ENCODE measurements at places on chromosomes 11 and 22. TPM values are rescaled to one million over a fixed set of nuclear protein-coding genes. Genes with fewer than 3 reads are reported as not detected.

The CNTN5 gene
- 0.29 TPM for total RNA-seq

The FAM180B gene
- total RNA-seq = 0.52 TPM

The RBM4B gene
- 31.2 TPM for total RNA-seq

The LGALS1 gene
- 1,246 TPM for total RNA-seq

The OR51B4 gene
- not detected for total RNA-seq

The IGF2 gene
- 590 TPM for total RNA-seq

The OR52I1 gene
- total RNA-seq = not detected

The SYT12 gene
- 1.7 TPM for total RNA-seq

The PATE4 gene
- not detected for total RNA-seq

The OR5A1 gene
- total RNA-seq = not detected

GRCh38 chr11:126307706-126308105 is 3.8 kb downstream of the DCPS start:
- no peak for DNase-seq

DNA sequence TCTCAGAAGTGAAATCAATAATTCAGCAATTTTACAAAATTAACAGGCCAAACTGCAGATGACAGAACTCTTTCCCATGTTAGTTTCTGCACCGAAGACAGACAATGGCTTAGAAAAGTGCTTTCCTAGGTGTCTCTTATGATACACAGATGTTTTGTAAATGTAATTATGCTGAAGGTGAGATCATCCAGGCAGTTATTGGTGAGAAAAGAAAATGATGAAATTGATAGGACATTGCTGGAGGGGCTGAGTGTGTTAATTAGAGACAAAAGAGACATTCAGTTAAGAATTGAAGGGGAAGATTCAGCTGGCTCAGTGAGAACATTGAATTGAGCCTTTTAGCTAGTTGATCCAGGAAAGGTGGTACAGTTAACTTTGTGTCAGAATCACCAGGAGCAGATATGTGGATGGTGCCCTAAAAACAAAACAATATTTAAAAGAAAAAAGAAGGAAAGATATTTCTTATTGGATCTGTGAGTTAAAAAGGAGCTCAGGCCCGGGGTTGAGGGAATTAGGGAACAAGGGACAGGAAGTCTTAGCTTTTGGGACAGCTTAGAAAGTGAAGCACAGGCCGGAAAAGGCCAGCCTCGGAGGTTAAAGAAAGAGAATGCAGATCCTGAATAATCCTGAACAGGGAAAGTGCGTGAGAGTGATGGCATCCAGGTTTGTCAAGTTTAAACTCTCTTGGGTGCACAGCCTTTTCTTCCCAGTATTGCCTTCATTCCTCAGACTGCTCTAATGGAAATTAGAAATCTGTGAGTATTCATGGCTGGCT is 16.9 kb downstream of the ARHGAP42 start:
- no peak for DNase-seq

DNA sequence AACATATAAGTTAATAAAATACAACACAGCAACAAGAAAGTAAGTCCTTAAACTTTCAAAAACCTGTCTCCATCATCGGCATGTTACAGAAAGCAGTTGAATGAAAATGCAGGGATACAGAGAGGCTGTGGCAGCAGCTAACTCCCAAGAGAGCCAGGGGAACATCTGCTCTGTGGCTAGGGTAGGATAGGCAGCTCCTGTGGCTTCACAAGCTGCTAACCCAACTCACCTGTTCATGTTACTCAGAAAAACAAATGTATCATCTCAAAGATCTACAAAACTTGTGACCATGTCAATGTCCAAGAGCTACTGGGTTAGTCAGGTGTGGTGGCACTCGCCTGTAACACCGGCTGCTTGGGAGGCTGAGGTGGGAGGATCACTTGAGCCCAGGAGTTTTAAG is 15.2 kb upstream of the PLAAT3 start:
- DNase-seq = no peak

DNA sequence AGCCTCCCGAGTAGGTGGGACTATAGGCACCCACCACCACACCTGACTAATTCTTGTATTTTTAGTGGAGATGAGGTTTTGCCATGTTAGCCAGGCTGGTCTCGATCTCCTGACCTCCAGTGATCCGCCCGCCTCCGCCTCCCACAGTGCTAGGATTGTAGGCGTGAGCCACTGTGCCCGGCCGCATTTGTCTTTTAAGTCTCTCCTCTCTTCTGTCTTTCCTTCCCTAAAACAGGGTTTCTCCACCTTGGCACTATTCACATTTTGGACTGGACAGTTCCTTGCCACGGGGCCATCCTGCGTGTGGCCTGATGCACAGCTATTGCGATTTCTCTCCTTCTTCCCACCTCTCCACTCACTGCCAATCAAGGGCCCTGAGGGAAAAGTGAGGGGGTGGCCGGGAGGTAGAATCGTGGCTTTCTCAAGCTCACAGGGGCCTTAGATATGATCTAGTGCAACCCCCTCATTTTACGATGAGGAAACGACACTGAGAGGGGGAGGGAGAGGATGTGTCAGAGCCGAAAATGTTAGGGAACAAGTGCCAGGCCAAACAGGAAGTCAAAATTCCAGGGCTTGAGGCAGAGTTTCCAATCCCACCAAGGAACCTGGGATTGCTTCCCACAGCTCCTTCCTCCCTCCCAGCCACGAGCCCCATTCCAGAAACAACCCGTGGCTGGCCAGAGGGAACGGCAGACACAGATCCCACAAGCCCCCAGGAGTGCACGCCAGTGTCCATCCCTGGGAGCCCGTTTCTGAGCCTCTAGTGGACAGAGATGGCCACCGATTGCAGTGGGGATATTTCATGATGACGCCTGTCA is 21.2 kb downstream of the SCGB1A1 start:
- no peak for DNase-seq

GRCh38 chr22:38087855-38088254 is 3.9 kb upstream of the SLC16A8 start:
- DNase-seq = no peak

GRCh38 chr22:47295226-47295901 is 532.9 kb downstream of the TBC1D22A start:
- peak; percentile 80 for DNase-seq

DNA sequence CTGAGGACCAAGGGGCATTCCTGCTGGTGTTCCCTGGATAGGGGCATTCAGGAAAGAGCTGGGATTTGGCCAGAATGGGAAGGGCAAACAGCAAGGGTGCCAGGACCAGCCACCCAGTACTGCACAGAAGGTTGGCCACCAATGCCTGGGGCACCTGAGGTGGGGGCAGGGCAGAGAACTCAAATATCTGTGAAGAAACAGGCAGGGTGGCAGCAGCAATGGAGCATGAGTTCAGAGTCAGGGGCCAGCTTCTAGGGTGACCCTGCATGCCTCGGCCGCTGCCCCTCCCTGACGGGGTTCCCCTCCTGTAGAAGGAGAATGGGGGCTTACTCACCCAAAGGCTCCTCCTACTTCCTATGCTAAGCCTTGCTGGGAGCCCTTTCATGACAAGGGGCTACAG is 79.3 kb upstream of the SHANK2 start:
- DNase-seq = no peak

DNA sequence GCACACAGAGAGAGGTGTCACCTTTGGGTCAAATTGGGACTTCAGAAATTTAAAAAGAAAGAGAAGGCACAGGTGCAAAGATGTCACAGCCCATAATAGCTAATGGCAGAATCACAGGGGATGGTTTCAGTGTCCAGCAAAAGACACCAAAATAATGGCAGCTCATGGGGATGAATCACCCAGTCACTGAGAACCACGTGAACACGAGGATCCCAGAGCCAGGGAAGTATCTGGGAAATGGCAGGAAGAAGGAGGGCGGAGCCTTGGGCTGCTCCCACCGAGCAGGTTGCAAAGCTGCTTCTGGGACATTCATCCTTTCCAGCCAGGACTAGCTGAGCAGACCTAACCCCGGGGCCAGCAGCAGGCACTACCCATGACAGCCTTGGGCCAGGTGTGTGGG is 45.6 kb downstream of the TRMU start:
- no peak for DNase-seq

GRCh38 chr11:46913484-46913883 is 4.9 kb downstream of the LRP4 start:
- no peak for DNase-seq

DNA sequence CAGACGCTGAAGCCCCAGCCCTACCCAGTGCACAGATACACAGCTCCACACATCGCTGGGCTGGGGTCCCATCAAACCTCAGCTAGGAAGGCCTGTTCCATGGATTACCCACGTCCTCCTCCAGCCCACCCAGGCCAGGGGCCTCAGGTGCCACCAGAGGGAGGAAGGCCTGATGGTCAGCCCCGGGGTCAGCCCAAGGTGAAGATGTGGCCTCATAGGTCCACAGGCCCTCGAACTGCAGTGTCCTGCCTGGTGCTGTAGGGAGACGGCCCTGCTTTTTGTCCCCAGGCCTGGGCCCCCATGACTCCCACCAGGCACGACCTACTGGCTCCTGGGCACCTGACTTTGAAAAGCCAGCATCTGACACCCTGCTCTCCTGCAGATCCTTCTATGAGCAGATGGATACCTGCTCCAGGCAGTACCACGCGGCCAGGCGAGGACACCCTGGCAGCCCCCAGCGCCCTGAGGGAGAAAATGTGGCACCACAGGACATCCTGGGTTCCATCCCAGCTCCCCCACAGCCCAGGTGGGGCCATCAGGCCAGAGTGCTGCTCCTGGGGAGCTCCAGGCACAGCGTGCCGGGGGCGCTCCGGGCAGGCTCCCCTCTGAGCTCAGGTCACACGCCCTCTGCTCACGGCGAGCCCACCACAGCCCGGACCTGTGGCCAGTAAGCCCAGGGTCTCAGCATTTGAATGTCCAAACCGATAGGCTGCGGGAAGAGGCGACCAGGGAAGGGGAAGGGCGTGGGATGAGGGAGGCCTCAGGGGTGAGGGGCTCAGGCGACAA is 15.8 kb upstream of the MOB2 start:
- DNase-seq = no peak

GRCh38 chr22:48448821-48449220 is 1378.9 kb downstream of the BRD1 start:
- no peak for DNase-seq

DNA sequence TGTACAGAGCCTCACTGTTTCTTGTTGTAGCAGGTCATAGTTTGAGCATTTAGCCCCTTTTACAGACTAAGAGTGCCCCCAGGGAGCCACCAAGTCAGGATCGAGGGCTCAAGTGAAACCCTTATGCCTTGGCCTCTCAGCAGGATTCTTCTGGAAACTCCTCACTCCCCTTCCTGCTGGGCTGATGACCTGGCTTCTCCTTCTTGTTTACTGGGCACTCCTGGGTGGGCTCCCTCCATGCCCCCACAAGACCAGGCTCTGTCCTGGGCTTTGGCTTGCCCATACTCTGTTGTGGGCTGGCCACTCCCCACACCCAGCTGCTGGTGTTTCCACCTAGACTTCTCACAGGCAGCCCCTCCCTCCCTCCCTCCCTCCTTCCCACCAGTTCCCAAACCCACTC is 69.6 kb downstream of the MED15 start:
- no peak for DNase-seq

GRCh38 chr11:66844496-66845142 is 1.4 kb downstream of the RCE1 start:
- no peak for DNase-seq

DNA sequence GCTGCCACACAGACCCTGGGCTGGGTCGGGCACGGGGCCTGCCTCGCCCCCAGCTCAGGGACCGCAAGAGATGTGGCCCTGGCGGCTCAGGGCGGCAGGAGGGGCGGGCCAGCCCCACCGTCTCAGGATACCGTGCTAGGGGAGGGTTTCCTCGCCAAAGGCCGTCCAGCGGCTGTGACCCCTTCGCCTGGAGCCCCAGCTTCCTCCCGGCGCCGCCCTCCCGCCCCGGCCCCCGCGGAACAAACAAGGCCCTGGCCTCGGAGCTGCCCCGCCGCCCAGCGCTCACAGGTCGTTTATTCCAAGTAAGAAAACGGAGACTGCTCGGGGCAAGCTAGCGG is 543 bp upstream of the AP2A2 start:
- DNase-seq = no peak

GRCh38 chr22:39703091-39703490 is 132.5 kb downstream of the CACNA1I start:
- DNase-seq = no peak

GRCh38 chr11:70140711-70141485 is 62.2 kb upstream of the FADD start:
- DNase-seq = no peak

- DNase-seq = no peak
Measured at GRCh38 chr11:117419482-117420142, 92.0 kb downstream of the CEP164 start.

- DNase-seq = no peak
Measured at GRCh38 chr11:65297026-65297672, 17.5 kb upstream of the CDC42EP2 start.

DNA sequence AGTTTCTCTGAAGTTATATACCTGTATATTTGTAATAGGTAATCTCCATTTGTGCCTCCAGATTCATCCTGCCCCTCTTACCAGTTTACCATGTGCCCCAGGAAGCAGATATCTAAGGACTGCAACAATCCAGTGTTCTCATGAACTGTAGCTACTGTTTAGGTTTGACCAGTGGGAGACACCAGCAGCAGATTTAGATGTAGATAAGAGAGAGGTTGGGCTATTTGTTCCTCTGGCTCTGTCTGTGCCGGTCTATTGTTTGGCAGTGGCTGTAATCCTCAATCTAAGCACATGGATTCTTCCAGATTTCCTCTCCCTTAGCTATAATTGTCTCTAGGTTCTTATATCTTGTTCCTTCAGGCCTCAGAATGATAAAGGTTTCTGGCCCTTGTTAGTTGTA is 88.4 kb downstream of the ANO3 start:
- DNase-seq = no peak

DNA sequence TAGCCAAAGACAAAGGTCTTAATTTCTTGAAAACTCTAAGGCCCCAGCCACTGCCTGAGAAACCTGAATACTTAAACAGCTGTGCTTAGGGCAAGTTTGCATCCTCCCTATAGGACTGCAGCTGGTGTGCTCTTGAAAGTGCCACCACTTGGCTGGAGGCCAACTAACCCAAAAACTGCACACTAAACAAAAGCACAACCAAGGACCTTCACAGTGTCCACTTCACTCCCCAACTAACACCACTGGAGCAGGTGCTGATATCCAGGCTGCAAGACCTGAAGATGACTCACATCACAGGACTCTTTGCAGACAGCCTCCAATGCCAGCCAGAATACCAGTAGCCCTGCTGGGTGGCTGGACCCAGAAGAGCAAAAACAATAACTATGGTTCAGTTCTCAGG is 357.7 kb upstream of the ARHGAP42 start:
- DNase-seq = no peak
